NK-92 treated with Interleukin-12 subunit alpha and Interleukin-12 subunit beta, amount 100 ng/mL, for 24 hours (cell line): ENCODE measurements at places on chromosomes 3 and 15.

DNA sequence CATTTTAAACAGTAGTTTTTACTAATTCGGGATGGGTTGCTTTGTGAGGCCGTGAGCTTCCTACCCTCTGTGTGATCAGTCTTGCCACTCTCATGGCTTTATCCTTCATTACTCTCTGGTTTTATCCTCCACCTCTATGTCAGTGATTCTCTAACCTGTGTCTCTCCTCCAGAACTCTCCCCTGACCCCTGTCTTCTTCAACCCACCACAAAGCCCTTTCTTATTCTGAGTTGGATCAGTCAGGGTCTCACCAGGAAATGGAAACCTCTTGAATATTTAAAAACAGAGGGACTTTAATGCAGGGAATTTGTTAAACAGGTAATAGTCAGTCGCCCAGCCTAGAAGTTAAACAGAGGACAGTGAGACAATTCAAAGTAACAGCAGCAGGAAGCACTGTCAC lies 64.2 kb upstream of the ADPGK start:
- no peak for DNase-seq

DNA sequence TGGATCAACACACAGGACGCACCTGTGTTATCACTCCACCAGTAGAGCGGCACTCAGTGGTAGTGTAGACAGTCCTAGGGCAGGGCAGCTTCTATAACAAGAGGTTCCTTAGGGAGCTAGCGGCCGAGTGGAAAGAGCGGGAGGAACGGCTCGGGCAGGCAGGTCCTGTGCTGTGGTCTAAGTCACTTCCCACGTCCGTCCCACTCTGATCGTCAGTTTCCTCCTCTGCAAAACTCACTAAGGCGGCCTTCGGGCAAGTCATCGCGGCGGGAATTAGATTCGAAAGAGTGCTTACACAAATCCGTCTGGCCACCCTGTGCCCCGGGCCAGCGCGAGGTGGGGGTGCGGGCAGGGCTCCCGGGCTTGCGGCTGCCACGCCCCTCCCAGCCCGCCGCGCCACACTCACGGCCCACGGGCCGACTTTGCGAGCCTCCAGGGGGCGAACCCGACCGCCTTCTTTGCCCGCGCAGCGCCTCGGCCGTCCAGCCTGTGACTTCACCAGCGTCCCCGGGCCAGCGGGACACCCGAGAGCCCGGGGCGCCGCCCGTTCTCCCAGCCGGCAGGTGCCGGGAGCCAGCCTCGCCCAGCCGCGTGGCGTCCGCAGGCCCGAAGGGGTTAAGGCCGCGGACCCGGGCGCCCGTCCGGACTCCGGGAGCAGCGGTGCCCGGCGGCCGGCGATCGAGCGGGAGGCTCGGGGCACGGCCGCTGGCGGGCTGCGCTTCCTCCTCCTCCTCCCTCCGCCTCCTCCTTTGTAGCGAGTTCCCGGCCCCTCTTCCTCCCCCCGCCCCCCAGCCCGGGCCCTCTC lies 416 bp upstream of the CORO2B start:
- no peak for DNase-seq

DNA sequence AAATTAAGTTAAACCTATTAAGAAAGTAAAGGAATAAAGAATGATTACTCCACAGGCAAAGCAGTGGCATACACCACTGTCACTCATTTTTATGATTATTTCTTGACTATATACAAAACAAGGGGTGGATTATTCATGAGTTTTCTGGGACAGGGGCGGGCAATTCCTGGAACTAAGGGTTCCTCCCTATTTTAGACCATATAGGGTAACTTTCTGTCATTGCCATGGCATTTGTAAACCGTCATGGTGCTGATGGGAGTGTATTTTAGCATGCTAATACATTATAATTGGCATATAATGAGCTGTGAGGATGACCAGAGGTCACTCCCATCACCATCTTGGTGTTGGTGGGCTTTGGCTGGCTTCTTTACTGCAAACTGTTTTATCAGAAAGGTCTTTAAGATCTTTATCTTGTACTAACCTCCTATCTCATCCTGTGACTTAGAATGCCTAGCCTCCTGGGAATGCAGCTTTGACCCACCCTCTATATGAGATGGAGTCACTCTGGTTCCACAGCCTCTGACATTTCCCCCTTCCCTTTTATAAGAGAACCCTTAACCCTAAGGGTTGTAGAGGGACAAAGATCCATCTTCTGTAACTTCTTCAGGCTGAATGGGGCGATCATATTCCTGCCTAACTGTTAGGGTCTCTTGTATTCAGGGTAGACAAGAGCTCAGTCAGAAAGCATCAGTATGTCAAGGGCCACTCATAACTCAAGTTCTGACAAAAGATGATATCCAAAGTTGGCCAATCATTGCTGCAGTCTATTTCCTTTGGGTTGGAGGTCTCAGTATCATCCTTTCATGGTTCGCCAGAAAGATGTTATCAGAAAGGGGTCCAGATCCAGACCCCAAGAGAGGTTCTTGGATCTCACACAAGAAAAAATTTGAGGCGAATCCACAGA lies 79.5 kb upstream of the LIPC start:
- no peak for DNase-seq

DNA sequence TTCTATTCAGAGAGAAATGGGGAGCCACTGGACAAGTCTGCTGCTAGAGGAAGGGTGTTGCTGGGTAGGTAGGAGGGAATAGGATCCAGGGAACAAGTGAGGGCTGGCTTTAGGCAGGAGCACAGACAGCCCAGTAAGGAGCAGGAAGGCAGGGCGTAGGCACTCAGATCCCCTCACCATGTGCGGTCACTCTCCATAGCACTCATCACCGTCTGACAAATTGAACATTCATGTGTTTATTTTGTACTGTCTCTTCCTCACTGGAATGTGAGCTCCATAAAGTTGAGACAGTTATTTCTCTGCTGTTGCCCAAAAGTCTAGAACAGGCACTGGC lies 24.2 kb upstream of the LRRC34 start:
- no peak for DNase-seq

DNA sequence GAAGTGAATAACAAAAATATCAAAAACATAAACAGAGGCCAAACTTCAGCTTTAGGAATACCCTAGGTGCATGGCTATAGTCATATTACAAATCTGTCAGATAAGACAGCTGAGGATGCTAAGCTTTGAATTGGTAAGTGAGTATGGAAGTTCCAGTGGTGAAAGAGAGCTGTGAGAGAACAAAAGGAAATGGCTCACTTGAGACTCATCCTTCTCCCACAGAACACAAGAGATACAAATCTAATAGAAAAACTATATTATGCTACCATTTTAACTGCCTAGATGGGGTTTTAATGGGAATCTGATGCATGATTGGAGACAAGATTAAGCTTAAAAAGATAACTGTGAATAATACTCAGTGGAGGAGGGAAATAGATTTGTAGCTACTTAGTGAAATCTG lies 21.5 kb upstream of the PEX5L start:
- DNase-seq, result no peak

DNA sequence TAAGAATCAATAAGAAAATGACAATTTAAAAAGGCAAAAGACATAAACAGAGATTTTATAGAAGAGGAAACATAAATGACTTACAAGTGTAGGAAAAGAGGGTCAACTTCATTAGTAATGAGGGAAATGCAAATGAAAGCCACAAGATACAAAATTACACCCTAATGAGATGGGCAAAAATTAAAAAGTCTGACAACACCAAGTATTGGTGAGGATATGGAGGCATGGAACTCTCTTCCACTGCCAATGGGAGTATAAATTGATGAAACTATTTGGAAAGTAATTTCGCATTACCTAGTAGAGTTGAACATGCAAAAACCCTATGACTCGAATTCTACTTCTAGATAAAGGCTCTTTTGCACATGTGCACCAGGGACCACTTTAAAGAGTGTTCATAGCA lies 28.2 kb upstream of the ITGA11 start:
- no peak for DNase-seq

- no peak for DNase-seq
Observed at GRCh38 chr3:190319660-190320059, 2.6 kb downstream of the CLDN1 start.

GRCh38 chr3:194005930-194006501 lies 129.9 kb upstream of the HES1 start:
- no peak for DNase-seq

GRCh38 chr3:70111411-70111810 lies 111.9 kb downstream of the SAMMSON start:
- no peak for DNase-seq

DNA sequence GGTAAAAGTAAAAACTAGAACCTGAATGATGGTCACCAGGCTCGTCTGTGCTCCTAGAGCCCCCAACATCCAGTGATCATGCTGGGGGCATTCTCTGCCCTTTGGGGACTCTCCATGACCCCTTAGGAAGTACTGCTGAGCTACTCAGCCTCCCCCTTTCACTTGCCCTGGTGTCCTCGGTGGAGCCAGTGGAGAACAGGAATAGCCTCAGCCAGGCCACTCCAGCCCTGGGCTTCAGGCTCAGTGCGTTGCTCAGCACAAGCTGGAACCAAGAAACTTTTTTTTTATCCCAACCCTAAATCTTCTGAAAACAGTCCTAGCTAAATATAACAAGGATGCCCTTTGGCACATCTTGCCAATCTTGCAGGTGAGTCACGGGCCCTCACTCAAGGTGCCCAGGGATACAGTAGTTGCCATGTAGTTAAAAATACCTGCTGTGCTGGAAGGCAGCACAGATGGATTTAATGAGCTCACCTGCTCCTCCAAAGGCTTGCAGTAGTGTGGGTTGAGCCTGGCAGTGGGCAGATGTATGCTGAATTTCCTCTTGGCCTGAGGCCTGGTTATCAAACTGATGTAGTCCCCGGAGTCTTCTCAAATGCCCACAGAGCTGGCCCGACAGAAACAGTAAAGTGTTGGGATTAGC lies 46.9 kb upstream of the TMEM158 start:
- no peak for DNase-seq

GRCh38 chr15:59456114-59456513 lies 18.1 kb downstream of the FAM81A start:
- DNase-seq, result no peak

GRCh38 chr3:122299872-122300460 lies 25.1 kb upstream of the CSTA start:
- peak; percentile 6 for DNase-seq

- no peak for DNase-seq
Observed at GRCh38 chr15:86829245-86829644, 749.6 kb downstream of the AGBL1 start.

DNA sequence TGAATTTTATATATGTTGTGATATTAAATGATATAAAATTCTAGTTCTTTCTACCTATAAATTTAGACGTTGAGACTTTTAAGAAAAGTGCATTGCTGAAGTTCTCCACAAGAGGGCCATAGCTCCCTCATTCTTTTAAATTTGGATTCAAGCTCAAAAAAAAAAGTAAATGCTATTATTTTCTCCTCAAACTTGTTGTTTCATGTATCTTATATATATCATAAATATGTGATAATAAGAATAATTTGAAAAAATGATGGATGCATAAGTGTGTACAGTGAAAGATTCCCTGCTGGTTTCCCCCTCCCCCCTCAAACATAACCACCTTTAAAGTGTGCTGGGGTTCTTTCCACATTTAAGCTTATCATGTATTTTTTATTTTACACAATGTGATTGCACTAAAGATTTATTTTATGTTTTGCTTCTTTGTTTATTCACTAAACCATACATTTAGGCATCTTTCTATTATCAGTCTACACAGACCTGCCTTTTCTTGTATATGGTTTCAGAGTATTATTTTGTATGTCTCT lies 769.4 kb upstream of the GOLIM4 start:
- no peak for DNase-seq

- DNase-seq, result no peak
Observed at GRCh38 chr3:134620476-134621115, 30.2 kb downstream of the KY start.

DNA sequence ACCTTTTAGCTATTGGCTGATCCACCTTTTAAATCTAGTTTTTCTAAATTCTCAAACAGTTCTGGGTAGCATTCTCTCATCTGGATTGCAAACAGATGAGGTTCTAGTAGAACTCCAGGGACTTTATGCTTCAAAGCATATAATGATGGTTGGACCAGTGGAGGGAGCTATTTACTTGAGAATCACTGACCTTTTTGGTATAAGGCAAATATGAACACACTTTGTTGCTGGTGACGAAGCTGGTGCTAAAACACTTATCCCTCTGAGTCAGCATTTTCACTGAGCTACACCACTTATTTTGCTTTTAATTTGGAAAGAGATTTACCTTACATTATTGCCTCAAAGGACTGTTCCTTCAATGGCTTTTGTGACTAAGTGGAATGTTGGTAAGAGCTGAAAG lies 58.6 kb upstream of the SLITRK3 start:
- no peak for DNase-seq

- DNase-seq, result no peak
Observed at GRCh38 chr3:132694991-132695390, 27.2 kb downstream of the NPHP3 start.

- no peak for DNase-seq
Observed at GRCh38 chr15:22884344-22884743, 45.9 kb downstream of the NIPA2 start.
